Activated T-helper 1 cell treated with anti-CD3 and anti-CD28 coated beads, Interleukin-2, amount 50 U/mL, for 16 hours (primary cell): ENCODE measurements at places on chromosomes 13 and 19.

DNA sequence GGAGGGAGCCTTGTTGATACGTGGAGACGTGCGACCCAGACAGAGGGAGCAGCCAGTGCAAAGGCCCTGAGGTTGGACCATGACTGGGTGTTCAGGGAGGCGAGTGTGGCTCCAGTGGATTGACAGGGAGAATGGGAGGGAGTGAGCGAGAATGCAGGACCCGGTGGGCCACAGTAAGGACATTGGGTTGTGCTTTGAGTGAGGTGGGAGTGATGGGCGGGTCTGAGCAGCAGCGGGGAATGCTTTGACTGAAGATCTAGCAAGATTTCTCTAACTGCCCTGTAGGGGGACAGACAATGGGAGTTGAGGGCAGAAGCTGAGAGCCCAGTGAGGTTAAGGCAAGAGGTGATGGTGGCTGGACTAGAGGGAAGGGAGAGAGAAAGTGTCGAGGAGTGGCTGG is 7.7 kb upstream of the NANOS2 start:
- DNase-seq = no peak

DNA sequence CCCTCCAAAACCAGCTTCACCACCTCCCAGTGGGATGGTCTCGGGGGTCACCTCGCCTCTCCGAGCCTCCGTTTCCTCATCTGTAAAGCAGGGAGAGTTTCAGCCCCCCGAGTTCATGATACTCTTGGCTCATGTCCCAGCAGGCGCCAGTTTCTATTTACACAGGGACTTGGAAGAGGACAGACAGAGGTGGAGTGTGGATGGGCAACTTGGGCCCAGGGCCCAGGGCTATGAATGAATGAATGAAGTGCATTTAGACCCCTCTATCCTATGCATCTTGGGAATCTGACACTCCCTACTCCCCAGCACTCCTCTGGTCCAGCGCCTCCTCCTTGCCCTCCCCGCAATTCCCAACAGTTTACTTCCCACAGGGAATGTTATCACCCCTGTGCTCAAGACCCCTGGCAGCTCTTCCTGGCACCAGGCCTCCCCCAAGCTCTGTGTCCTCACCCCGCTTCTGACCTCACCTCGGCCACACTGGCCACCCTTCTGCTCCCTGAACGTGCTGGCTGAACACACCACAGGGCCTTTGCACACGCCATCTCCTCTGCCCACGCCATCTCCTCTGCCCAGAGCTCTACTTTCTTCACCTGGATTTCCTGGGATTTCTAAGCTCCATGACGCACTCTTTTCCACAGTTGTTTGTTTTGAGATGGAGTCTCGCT is 4.9 kb upstream of the C2CD4C start:
- DNase-seq = no peak

- DNase-seq = no peak
Measured at GRCh38 chr19:1856698-1857603, 6.4 kb downstream of the KLF16 start.

- no peak for DNase-seq
Measured at GRCh38 chr19:44548736-44549135, 19.3 kb upstream of the CEACAM20 start.

- DNase-seq = no peak
Measured at GRCh38 chr13:46318986-46319385, 68.1 kb downstream of the RUBCNL start.

DNA sequence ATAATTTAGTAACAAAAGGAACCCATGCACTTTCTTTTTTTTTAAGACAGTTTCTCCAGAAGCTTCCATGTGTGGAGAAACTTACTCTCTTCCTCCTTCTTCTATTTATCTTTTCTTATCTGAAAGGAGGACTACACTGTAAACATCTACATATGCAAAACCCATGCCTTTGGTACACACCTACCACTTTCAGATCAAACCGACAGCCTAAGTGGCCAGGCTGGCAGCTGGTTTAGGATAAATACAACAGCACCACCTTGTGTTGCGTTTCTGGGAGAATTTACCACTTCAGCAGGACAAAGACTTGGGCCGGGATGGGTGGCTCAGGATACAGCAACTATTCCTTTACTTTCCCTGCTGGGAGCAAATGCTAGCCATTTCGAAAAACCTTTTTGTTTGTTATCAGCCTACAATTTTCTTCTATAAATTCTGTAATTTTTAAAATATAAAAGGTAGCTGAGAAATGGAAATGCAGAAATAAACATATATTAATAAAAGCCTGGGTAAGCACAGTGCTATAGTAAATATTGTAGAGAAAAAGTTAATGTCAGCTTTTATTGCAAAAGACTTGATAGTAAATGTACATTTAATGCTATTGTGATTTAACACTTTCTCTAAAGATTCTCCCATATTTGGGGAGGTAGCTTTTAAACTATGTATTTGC is 94.0 kb upstream of the RFC3 start:
- DNase-seq = peak; percentile 7

DNA sequence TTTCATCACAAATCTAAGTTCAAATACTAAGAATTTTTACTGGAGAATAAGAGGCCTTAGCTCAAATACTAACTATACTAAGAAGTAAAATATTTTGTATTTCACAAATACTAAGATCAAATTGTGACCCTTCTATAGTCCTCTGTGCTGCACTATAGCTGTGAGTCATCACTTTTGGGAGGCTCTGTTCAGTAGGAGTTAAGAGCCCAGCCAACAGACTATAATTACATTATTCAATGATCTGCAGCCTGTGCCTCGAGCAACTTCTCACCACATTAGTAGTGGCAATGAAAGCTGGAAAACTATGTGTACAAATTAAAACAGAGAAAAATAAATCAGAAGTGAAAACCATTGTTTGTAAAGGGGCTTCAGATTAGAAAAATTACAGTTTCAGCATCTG is 147.3 kb upstream of the GPC6 start:
- no peak for DNase-seq

DNA sequence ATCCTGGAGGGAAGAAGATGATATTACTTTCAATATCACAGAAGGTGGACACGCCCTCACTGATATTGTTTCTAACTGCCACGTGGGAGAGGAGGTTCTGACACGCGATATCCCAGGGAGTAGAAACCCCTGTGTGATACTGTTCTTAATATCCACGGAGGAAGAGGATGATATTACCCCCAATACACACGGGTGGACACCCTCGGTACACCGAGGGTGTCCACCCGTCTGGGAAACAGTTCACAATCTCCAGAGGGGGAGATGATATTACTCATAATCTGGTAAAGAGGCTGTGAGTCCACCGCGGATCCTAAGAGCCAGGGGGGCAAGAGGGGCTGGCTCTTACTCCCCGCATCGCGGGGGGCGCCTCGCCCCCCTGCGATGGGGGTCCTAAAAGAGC is 29.7 kb upstream of the RGCC start:
- no peak for DNase-seq

DNA sequence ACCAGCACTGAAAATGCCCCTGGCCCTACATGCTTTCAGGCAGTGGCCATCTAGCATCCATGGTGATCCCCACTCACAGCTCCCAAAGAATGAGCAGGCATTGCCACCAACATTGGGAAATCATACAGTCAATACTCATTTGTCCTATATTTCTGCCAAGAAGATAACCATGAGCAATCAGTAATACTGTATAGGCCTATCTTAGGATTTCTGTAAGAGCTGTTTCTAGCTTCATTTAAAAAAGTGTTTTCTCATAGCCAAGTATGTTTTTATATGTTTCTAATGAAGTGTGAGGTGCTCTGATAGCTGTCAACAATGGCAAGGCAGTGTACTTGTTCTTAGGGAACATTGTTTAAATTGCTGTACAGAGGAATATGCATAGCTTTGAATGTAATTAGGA is 428.7 kb downstream of the FGF9 start:
- DNase-seq = no peak

DNA sequence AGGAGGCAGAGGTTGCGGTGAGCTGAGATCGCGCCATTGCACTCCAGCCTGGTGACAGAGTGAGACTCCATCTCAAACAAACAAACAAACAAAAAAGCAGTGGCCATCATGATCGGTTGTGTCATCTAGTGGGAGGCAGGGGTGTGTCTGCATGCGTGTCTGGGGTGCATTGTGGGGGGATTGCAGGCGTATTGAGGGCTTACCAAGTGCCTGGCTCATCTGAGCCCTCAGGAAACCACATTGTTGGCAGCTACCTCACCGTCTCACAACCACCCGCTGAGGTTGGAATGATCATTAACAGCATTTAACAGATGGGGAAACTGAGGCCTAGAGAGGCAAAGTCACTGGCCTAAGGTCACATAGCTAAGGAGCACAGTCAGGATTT is 30.5 kb downstream of the NFIC start:
- DNase-seq = no peak

DNA sequence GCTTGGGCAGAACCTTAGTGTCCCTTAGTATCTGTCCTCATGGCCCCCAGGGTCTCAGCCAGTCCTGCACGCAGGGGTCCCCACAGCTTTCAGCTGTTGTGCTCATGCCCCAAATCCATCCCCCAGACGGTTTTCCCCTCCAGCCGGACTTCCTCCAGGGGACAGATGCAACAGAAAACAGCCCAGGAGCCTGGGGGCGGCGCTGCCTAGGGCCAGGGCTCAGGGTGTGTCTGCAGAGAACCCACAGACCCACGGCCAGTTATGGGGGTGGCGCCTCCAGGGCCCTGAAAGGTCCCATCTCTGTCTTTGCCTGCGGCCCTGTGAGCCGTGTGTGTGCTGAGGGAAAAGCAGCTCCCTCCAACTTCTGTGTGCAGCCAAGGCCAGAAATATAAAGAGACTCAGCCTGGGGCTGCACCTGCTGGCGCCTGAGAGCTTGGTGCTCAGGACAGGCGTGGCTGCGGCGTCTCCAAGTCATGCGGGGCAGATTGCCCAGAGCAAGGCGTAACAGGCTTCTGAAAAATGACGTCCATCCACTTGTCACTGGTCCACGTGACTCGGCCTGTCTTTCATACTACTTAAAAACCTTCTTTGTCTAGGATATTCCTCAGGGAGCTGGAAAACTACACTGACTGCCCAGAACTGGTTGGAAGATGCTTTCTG is 22.1 kb upstream of the F7 start:
- DNase-seq = no peak

- DNase-seq = no peak
Measured at GRCh38 chr19:45705115-45705514, 12.6 kb downstream of the QPCTL start.

DNA sequence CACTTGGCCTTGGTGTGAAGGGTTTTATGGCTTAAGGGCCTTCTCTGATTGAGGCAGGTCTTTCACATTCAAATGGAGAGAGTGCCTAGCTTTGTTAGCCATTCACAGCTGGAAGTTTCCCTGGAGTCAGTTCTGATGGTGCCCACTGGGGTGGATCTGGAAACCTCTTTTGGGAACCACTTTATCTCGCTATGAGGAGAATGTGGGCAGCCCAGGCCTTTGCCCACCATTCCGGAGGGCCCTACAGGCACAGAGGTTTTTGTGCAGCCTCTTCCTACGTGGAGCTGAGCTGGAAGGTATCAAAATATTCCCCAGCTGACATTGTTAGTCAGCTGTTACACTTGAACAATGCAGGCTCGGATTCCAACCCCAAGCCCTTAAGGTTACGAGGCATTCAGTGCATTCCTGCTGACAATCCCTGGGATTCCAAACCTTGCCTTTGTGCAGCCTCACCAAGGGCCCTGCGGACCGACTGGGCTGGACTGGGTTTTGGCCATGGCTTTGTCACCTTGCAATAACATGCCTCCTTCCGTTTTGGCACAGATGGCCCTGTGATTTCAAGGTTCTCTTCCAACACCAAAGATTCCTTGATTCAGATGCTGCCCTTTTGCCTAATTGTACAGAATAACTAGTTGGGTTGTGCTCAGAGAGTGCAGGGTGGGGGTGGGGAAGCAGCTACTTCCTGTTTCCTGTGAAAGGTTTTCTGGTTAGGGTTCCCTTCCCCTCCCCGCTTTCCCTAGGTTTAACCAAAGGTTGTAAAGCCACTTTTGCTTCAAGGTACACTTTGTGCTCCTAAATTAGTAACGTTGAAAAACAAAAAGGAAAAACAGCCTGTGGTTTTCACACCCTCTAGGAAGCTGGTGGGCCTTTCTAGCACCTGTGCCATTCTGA is 27.0 kb downstream of the SAE1 start:
- no peak for DNase-seq

- no peak for DNase-seq
Measured at GRCh38 chr13:104525467-104525866, 1459.2 kb upstream of the SLC10A2 start.

GRCh38 chr19:30419568-30420180 is 47.5 kb downstream of the ZNF536 start:
- no peak for DNase-seq

- no peak for DNase-seq
Measured at GRCh38 chr19:3178973-3179738, 587 bp downstream of the S1PR4 start.

DNA sequence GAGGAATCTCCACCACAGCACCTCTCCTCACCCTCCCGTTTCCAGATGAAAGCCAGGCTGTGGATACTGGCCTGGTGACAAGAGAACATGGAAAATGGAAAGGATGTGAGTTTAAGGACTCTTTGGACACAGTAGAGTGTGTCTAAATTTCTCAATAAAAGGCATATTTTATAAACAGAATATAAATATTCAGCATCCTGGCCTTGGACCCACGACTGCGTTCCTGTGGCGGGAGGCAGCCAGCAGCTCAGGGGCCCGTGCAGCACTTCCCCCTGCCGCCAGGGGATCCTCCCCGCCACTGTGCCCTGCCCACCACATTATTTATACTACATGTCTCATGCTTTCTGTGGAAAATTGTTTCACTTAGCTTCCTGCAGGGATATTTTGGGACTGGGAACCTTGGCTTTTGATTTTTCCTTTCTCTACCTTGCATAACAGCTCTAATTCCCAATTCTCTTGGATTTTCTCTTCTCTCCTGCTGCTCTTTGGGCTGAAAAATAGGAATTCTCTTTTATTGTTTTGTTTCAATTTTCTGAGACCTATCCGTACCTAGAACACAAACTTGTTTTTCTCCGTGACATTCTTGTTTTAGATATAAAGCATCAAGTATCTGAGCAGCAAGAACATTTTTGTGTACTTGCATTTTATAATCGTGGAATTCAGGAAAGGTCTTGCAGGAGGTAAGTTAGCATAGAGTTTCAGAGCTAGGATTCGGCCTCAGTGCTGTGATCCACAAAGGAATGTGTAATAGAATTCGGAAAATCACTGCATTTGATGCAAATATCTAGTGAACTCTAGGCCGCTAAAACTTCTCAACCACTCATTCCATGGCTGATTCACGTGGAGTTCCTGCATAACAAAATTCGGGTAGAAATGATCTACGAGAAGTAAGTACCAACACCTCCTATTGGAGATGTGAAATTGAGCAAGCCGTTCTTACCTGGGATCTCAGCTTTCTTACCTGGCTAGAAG is 107.7 kb upstream of the SPATA13 start:
- DNase-seq = no peak

DNA sequence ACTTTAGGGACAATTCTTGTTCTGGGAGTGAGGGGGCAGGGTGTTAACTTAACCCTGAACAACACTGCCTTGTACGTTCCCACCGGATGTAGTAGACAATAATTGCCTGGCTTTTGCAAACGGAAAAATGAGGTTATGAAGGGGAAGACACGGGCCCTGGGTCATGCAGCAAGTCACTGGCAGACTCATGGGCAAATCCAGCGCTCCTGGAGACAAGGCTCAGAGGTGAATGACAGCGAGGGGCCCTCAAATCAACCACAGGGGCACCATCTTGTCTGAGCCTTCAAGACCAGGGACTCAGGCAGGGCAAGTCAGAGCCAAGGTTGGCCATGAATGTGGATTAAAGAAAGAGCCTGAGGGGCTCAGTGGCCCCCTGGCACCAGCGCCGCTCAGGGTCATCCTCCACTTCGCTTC is 2.8 kb downstream of the RASA3 start:
- no peak for DNase-seq

- DNase-seq = no peak
Measured at GRCh38 chr13:25657157-25657556, 285.4 kb downstream of the ATP8A2 start.
